ENCODE measurements at places on chromosomes 3 and 15.

- no peak for DNase-seq
Measured at GRCh38 chr3:15056676-15057404, 8.3 kb downstream of the MRPS25 start.

DNA sequence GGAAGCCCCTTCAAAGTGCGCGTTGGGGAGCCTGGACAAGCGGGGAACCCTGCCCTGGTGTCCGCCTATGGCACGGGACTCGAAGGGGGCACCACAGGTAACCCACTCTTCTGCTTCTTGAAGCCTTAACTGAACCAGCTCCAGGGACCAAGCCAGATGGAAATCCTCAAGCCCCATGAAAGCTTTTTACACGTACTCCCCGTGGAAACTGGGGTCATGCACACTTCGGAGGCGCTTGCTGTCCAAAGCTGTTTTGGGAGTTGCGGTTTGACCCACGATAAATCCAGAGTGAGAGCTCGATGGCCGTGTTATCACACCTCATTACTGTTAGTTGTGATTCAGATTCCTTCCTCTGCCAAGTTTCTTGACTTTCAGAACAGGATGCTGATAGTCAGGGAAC is 47.5 kb downstream of the DNASE1L3 start:
- DNase-seq, result no peak

DNA sequence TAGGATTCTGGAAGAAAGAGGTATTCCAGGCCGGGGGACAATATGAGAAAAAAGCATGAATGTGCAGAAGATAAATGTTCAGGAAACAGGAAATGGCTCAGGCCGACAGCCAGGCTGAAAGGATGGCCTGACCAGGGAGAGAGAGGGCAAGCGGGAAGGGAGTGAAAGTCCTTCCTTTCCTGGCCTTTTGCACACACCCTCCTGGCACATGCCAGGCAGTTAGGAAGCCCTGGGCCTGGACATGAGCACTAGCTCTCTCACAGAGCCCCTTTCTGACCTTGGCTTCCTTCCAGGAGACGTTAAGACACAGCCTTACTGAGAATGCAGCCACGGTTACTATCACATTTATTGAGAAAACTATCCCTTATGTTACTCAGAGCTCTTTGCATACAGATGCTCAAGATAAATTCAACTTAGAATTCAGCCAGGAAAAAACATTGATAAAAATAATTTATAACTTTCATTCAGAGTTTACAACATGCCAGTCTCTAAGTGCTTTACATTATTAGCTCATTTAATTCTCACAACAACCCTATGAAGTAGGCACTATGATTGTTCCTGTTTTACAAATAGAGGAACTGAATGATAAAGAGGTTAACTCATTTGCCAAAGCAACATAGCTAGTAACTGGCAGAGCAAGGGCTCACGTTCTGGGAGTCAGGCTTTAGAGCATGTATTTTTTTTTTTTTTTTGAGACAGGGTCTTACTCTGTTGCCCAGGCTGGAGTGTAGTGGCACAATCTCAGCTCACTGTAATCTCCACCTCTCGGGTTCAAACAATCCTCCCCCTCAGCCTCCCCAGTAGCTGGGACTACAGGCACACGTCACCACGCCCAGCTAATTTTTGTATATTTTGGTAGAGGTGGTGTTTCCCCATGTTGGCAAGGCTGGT is 39.4 kb upstream of the SMAD3 start:
- DNase-seq, result peak; percentile 53

DNA sequence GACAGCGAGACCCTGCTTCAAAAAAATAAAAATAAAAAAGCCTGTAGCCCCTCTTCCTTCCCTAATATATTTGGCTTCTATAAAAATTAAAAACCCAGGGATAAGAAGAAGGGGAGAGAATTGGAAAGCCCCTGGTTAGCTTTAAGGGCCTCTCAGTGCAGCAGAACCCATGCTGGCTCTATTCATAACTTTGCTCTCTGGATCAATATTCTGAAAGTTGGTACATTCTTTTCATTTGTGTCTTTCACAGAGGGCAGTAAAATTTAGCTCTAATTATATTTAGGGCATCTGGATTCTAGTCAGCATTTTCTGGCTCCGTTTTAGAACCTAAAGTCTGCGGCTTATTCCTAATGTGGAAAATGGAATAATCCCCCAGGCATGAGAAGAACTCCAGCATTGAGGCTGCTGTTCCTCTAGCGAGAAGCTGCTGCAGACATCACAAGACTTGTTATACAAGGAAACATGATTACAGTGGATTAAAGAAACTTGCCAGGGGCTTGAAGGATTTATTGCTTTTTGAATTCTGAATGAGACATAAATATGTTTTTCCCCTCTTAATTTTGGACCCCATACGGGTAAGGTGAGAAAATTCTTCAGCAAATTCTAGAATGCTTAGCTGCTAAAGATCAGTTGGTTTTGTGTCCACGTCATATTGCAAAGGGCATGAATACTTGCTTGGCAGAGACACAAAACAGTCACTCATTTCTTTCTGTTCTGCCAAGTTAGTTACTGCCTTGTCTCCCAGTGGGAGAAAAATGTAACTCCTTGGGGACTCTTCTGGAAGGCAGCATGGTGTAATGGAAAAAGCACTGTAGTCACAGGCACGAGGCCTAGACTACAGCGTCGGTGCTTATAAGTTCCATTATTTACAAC is 177.7 kb downstream of the VGLL4 start:
- no peak for DNase-seq

- no peak for DNase-seq
Measured at GRCh38 chr3:128054367-128054766, 2.1 kb downstream of the SEC61A1 start.

- DNase-seq, result no peak
Measured at GRCh38 chr3:153881201-153881600, 240.0 kb upstream of the ARHGEF26 start.

- DNase-seq, result no peak
Measured at GRCh38 chr15:62607643-62608042, 434.9 kb upstream of the TPM1 start.

GRCh38 chr15:44666210-44667038 is 3.0 kb upstream of the SPG11 start:
- DNase-seq, result no peak

DNA sequence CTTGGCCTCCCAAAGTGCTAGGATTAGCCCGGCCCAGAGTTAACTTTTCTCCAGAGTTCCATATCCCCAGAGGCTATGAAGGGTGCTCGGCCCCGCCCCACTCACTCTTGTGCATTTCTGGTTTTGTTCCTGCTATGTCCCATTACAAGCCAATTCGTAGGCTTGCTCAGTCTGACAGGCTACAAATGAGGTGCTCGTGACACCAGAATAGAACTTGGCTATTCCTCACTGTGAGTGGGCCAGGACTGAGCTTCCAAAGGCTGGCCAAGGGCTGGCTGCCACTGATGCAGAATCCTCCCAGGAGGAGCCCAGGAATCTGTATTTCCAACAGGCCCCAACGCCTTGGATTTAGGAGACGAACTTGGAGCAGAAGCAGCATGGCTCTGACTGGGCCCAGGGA is 282.7 kb upstream of the C2CD4B start:
- DNase-seq, result no peak

DNA sequence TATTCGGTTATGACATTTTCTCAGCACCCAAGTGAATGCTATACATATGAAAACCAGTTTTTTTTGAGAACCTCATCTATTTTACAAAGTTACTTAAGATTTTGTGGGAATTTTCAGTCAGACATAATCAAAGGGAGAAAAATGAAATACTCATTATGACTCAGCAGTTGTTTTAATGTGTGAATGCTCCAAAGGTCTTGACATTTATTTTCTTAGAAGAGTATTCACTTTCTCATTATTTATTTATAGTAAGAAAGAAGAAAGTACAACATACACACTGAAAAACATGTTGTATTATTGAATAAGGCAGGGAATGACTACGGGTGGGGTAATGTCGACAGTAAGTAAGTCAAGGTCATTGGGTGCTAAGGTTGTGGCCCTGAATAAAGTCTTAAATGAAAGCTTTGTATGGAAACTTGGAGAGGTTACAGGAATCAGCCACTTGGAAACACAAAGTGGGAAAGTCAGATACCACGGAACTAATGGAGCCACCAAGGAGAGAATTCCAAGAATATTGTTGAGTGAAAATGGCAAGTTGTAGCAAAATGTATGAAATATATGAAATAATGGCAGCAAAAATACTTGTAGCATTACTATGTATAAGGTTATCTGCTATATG is 844.5 kb downstream of the TBL1XR1 start:
- no peak for DNase-seq
